Smooth muscle cell of the coronary artery (primary cell): ENCODE measurements at places on chromosomes 1 and 21. TPM values are rescaled to one million over a fixed set of nuclear protein-coding genes. Genes with fewer than 3 reads are reported as not detected.

LCE2B gene
- not detected in 2 replicates for total RNA-seq

CLK2 gene
- total RNA-seq, result 27.1 and 64.4 TPM in 2 replicates

ANGPTL1 gene
- 2.8 and 5.6 TPM in 2 replicates for total RNA-seq

IVL gene
- total RNA-seq, result not detected in 2 replicates

GBP7 gene
- total RNA-seq, result not detected in 2 replicates

HES5 gene
- not detected in 2 replicates for total RNA-seq

KLHDC9 gene
- 0.23 and 1.5 TPM in 2 replicates for total RNA-seq

IL24 gene
- total RNA-seq, result not detected in 2 replicates

KAZN gene
- 1.4 and 10.9 TPM in 2 replicates for total RNA-seq

S100A10 gene
- 109 and 170 TPM in 2 replicates for total RNA-seq

MPL gene
- total RNA-seq, result not detected in 2 replicates

FABP3 gene
- total RNA-seq, result 19.1 and 79.4 TPM in 2 replicates

ELF3 gene
- 0.45 TPM in 1 of 2 replicates, not detected in the other for total RNA-seq

FAM163A gene
- total RNA-seq, result not detected in 2 replicates

VCAM1 gene
- total RNA-seq, result 6.6 and 31.3 TPM in 2 replicates

SELENOF gene
- 125 and 179 TPM in 2 replicates for total RNA-seq

ST6GALNAC5 gene
- total RNA-seq, result 0.90 and 4.8 TPM in 2 replicates

TMOD4 gene
- total RNA-seq, result not detected in 2 replicates

KMO gene
- total RNA-seq, result not detected in 2 replicates

ASAP3 gene
- total RNA-seq, result 22.6 and 83.3 TPM in 2 replicates

C8B gene
- not detected in 2 replicates for total RNA-seq
